ENCODE measurements at places on chromosomes 16 and 17.

GRCh38 chr17:29760279-29761039, 137.7 kb upstream of the CORO6 start:
- peak; percentile 69 for DNase-seq

DNA sequence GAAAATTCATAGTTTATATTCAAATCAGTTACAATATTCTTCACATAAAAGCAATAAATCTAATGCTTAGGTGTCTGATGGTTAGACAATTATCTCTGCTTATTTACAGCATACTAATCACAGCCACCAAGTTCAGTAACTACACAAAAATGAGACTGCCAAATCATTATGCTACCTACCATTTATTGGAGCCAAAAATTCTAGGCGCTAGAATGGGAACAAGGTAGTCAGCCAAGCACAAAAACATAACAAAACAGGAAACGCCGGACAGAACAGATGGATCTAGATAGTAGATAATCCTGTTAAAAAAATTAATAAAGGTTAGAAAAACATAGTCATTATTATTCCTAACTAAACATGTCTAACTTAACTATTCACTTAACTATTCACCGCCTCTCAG, 3.6 kb downstream of the ARL6IP1 start:
- DNase-seq = no peak

DNA sequence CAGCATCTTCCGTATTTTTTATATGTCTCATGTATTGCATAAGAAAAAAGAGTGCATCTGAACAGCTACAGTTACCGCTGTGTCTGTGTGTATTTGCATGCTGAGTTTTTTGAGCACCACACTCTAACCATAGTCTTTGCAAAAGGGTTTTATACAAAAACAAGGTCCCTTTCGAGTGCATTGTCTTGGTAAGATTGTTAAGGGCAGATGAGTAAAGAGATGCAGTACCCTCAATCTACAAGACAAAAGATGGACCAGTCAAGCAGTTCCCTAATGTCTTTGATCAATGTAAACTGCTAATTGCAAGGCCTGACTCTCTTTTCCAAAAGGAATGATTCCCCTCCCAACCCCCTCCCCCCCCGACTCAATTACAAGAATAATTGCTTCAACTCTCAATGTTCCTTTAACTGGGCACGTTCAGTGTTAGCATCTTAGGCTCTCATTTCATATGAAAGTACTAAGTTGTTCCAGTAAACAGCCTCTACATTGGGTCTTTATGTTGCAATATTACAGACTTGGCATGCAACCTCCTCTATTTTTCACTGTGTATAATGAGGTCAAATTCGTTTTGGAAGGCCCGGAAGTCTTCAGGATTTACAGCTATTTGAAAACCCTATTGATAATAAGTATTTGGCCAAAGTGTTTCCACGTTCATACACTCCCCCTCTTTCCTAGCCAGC, 471.4 kb upstream of the RBFOX1 start:
- DNase-seq = no peak

DNA sequence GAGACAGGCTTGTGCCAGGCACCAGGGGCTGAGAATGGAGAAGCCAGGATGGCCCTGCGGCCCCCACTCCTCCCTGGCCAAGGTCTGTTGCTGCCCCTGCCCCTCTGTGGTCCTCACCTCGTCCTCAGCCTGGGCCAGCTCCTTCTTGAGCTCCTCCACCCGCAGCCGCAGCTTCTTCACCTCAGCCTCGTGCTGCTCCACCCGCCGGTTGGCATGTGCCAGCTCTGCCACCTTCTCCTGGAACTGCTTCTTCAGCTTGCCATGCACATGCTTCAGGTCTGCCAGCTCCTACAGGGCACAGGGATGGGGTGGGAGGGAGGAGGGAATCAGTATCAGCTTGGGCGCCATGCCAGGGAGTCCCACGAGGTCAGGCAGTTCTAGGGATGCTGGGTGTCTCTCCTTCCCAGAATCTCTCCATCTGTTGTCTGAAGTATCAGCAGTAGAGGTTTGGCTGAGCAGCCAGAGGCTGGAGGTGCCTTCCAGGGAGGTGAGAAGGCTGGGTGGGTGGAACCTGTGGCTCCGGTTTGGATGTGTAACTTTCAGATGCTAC, 20.1 kb downstream of the CCDC102A start:
- DNase-seq = no peak

- DNase-seq = no peak
These were observed 21.1 kb downstream of the HELZ start for GRCh38 chr17:67223924-67224323.

GRCh38 chr17:81961087-81961511, at the start of gene NOTUM:
NOTUM (minus strand) TSS chr17:81961187; CDS start chr17:81960909, 278 bp downstream.
- no peak for DNase-seq

DNA sequence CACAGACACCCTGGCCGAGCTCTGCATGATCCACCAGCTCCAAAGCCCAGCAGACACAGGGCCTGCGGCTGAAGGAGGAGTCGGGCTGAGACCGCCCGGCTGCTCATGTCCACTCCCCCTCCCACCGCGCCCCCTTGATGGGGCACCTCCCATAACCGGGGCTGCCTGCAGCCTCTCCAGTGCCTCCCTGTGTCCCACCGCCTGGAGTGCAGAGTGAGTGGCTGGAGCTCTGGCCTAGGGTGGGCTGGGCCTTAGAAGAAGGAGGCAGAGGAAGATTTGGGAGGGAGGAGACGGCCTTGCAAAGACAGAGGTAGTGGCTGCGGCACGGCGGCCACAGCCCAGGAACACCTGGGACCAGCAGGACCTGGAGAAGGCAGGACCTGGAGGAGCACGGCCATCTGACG, 4.0 kb downstream of the CBFA2T3 start:
- no peak for DNase-seq

GRCh38 chr16:19472482-19472881, 49.4 kb downstream of the GDE1 start:
- no peak for DNase-seq

DNA sequence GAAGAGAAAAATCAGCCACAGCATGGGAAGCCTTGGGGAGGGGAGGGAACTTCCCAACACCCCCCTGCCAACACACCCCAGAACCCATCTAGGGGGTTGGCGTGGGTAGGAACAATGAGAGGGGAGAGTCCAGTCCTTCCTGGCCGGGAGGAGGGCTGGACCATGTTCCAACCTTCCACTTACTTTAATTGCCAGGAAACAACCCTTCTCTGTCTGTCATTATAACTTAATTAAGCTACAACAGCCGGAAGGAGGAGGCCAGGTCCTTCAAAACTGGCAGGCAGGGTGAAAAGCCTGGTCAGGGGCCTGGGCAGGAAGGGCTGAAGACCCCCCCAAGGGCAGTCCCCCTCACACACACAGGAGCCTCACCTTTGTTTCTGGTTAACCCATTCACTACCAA, 447.0 kb downstream of the SOX9 start:
- DNase-seq = no peak

DNA sequence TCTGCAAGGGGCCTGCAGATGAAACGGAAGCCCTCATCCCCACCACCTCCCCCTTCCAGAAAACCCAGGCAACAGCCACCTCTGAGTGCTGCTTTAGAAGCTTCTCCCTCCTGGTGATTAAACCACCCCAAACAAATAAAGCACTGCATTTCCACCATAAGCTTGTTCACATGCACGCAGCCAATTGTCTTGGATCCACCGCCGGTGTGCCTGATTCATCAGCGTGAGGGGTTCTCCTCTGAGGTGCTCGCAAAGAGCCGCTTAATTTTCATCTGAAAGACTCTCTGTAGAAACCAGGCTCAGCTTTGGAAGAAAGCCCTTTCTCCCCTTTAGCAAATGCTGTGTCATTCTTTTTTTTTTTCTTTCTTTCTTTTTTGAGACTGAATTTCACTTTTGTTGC, 155.2 kb upstream of the EEF2KMT start:
- no peak for DNase-seq

GRCh38 chr17:40646791-40647623, 611 bp downstream of the SMARCE1 start:
- DNase-seq = no peak

- no peak for DNase-seq
These were observed 14.3 kb upstream of the DNASE1 start for GRCh38 chr16:3640207-3640606.

DNA sequence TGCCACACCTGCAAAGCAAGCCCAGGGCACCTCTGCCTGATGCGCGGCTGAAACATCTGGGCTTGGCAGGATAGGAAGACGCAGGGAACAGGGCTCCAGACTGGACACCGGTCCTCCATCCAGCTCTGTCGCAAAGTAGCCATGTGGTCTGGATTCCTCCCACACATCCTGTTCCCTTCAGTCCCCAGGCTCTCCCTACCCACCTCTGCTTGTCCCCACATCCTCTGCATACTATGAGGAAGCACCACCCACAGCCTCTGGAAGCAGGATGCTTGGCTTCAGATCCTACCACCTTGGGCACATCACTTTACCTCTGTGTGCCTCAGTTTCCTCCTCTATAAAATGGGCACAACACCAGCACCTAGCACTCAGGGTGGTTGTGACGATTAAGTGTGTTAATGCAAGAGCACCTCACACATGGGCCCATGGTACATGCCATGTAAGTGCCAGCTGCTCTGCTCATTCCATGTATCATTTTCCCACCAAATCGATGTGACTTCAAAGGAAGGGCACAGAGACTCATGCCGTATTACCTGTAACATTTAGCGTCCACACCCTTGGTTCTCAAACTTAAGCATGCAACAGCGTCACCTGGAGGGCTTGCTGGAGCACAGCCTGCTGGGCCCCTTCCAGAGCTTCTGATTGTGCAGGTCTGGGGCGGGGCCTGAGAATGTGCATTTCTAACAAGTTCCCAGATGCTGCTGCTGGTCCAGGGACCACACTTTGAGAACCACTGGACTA, 138.6 kb upstream of the SDK2 start:
- DNase-seq = no peak

- no peak for DNase-seq
These were observed 393.4 kb downstream of the HAPSTR1 start for GRCh38 chr16:9484881-9485280.

- DNase-seq = no peak
These were observed 21.6 kb downstream of the CFAP97D1 start for GRCh38 chr17:43801844-43802243.

DNA sequence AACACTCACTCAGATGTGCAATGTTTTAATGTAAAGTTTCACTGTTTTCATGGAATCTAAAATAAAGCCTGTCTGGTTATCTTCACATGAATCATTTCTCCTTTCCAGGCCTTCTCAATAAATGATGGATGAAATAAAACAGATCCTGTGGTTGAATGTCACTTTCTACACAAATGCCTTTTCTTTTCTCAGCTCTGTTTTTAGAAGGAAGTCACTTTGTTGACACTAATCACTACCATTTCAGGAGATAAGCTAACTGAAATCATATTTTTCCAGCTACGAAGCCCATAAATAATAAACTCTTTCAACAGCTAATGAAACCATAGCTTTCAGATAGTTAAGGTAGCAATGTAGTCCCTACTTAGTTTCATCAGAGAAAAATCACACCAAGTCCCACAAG, 17.9 kb downstream of the NME2 start:
- DNase-seq = no peak

GRCh38 chr17:7296189-7296861, 1.9 kb upstream of the YBX2 start:
- peak; percentile 75 for DNase-seq

GRCh38 chr17:68737761-68738443, 136.7 kb upstream of the FAM20A start:
- DNase-seq = no peak

- no peak for DNase-seq
These were observed 53.7 kb upstream of the METRNL start for GRCh38 chr17:83025636-83026280.

DNA sequence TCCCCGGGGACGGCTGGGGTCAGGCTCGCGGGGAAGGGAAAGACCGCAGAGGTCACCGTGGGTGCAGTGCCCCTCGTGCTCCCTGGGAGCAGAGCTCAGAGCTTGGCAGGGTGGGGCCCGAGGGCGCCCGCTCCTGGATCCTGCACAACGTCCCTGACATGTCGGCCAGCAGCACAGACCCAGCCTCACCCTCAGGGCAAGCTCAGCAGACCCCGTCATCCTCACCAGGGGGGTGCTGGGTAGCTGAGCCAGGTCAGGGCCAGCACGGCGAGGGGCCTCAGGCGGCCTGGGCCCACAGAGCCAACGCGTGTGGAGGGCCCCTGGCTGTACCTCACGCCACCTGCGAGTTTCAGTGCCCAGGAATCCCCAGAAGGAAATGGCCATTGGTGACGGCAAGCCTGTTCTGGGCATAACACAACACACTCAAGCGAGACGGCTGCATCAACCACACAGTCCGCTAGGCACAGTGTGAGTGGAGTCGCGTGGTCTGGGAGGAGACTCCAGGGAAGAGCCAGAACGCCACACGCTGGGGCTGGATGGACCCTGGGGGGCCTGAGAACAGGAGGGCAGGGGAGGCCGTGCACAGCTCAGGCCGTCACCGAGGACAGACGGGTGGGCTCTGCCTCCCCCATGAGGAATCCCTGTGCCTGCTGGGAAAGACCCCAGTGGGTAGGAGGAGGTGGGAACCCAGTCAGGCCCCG, 60.3 kb downstream of the ZNF778 start:
- DNase-seq = no peak

GRCh38 chr16:29141586-29142324, 156.9 kb downstream of the LAT start:
- DNase-seq = no peak

DNA sequence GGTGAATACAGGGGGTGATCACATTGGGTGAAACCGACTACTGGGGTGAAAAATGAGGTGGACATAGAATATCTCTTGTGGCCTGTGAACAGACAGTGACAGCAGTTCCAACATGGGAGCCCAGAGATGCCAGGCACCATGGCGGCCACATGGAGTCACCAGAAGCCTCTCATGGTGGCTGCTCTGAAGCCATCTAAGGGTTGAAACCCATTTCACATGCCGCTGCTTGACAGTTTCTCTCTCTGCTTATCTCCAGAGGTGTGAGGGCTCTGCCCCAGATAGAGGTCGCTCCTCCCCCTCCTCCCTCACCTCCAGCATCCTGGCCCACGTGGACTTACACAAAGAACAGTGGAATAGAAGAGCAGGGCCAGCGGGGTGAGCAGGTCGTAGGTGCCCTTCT, 37.9 kb upstream of the PIK3R6 start:
- peak; percentile 18 for DNase-seq

- no peak for DNase-seq
These were observed 62.6 kb downstream of the CPPED1 start for GRCh38 chr16:12740986-12741610.

DNA sequence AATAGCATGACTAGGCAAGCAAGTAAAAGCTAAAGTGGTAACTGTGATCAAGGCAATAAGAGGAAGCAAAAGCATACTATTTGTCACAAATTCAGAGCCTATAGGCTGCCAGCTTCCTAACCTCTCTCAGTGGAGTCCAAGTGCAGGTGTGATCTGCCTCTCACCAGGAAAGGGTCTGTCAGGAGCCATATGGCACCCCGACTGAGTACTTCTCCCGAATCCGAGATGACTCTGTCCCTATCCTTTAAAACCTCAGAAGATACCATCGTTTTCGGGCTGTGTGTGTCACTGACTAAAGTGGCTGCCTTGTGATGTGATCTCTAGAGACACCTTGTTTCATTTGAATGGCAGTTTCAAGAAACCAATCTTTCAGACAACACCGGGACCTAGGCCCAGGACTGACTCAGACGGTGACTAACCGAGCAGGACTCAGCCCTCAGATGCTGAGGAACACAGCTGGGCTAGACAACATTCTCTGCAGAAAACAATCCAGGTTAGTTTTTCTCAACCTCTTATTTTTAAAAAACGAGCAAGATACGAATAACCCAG, 63.6 kb downstream of the SMG6 start:
- no peak for DNase-seq

Data from CD4-positive, alpha-beta T cell treated with Interferon alpha-2 for 1 hour (primary cell).